ENCODE measurements at places on chromosomes 3 and 15. TPM values are rescaled to one million over a fixed set of nuclear protein-coding genes. Genes with fewer than 3 reads are reported as not detected.

- DNase-seq, result no peak
These were observed 968.4 kb downstream of the FHIT start for GRCh38 chr3:60282866-60283265.

Gene ARHGEF26
- total RNA-seq, result 0.18 TPM

GRCh38 chr3:171688002-171688401, 122.3 kb downstream of the PLD1 start:
- no peak for DNase-seq

GRCh38 chr3:115384381-115384780, 237.3 kb upstream of the ZBTB20 start:
- DNase-seq, result no peak

- DNase-seq, result no peak
These were observed 121.4 kb upstream of the PHLDB2 start for GRCh38 chr3:111737706-111738086.

DNA sequence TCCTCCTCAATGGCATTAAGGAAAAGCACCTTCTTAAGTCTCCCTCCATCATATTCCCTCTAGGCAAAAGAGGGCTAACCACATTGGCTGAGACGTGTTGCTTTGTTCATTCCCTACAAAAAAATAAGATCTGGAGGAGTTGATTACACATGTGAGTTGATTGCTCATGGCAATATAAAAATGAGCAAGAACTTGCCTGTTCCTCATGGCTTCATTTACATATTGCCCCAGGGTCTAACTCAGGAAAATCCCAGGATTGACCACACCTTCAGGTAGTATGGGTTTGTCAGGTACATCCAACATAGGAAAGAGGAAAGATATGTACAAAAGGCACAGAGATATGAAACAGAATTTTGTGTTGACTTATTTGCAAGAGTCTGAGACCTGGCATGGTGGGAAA, 35.5 kb downstream of the NFKBIZ start:
- no peak for DNase-seq

DNA sequence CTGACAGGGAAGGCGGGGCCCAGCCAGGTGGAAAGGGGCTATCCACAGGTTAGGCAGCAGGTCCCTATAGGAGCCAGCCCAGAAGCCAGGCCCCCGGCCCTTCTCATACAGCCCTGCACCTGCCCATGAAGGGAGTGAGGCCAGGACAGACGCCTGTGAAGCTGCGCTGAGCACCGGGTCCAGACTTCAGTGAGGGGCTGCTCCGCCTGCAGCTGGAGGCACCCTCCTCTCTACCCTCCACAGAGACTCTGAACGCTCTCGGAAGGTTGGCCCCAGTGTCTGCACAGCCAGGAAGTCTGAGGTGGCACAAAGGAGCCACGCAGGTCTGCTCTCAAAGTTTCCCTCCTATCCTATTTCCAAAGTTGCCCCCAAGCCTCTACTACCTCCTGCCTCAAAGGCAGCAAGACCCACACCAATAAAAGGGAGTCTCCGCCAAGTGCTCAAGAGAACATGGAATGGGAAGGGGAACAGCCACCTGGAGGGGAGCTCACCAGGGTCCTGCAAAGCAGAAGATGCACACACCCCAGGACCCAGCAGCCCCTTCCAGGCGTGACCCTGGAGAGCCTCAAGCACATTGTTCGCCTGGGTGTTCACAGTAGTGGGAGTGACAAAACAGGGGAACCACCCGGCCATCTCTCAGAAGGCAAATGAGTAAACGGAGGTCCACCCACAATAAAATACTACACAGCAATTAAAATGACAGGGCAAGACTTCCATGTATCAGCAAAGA, 19.5 kb downstream of the XXYLT1 start:
- DNase-seq, result no peak

DNA sequence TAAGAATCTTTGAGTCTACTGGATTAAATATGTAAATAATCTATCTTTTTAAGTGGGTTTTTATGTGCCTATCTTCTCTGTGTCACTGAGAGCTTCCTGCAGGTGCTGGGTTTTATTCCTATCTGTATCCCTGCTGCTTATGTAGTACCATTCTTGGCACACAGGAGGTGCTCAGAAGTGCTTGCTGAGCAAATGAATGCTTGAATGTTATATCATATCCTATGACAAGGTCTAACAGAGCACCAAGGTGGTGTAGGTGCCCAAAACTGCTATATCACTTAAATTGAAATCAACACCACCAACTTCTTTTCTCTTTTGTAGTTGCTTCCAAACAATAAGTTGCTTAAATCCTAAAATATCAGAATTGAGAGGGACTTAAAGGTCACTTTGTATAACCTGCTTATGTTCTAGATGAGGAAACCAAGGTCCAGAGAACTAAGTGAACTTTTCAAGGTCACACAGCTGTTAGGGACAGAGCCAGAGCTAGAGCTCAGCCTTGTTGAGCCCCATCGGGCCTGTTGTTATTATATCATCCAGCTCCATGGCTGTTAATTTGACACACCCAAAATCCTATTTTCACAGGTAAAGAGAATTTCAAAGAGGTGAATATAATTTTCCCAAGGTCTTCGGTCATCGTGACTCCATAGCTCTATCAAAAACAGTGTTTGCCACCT, 46.0 kb downstream of the CCNL1 start:
- no peak for DNase-seq

Gene TNFAIP8L3
- total RNA-seq, result 1.8 TPM

Gene MASP1
- total RNA-seq, result not detected

Gene ARNT2
- not detected for total RNA-seq

DNA sequence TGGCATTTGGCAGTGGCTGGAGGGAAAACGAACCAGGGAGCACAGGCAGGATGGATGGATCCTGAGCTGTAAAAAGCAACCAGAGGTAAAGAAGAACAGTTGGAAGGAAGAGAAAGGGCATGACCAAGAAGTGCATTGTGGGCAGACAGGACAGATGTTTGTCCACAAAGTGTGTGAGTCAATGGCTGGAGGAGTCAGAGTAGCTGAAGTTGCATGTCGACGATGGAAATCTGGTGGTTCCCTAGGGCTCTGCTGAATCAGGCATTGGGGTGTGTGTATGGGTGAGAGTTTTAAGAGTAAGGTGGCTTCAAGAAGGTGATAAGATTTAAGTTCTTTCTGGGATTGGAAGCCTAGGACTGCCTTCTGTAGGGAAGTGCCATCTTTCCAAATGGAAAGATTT, 214.0 kb upstream of the BHLHE40 start:
- DNase-seq, result no peak

Gene PAQR9
- not detected for total RNA-seq

- no peak for DNase-seq
These were observed 34.1 kb upstream of the LPP start for GRCh38 chr3:188119846-188120245.

GRCh38 chr15:31387479-31388118, 61.0 kb downstream of the KLF13 start:
- no peak for DNase-seq

GRCh38 chr3:153246806-153247205, 84.8 kb downstream of the RAP2B start:
- no peak for DNase-seq

DNA sequence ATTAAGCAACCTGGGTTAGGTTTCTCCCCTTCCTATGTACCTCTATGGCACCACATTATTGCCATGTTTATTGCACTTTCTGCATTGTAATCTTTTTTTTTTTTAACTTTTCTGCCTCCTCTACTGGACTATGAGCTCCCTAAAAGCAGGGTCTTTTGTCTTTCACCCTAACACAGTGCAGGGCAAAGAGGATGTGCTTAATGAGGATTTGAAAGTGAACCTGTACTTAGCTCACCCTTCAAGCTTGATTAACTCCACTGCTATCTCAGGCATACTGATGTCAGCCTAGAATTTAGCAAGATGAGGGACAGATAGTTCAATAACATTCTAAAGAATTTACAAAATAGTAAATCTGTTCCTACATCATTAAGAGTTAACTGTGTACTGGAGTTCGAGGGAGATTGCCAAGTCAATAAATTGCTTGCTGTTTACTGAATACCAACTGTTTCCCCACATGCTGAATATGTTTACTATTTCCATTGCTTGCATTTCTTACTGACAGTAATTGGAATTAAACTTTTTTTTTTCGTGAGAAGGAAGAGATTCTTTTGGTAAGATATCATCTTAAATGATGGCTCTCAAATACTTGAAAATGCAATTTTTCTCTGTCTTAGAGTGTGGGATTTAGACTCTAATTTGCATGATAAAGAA, 15.7 kb upstream of the PPARG start:
- no peak for DNase-seq

GRCh38 chr15:53716909-53717876, 42.3 kb downstream of the WDR72 start:
- no peak for DNase-seq

DNA sequence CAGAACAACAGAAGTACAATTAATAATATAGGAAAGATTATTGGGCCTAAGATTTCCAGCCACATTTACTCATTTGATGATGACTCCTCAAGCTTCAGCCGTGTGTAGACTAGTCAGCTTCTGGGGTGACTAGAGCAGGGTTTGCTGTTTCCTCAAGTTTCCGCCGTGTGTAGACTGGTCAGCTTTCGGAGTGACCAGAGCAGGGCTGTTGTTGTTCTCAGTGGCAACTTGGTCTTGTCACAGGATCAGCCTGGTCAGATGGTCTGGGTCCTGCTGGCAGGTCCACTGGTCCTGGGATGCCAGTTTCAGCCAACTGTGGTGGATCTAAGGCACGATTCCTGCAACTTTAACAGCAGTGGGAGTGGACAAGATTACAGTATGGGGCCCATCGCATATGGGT, 21.8 kb upstream of the NOX5 start:
- DNase-seq, result no peak

GRCh38 chr15:27826902-27827714, 272.0 kb downstream of the OCA2 start:
- no peak for DNase-seq

- no peak for DNase-seq
These were observed 13.9 kb downstream of the CDAN1 start for GRCh38 chr15:42723068-42723467.

GRCh38 chr3:86239946-86240345, 751.0 kb downstream of the VGLL3 start:
- no peak for DNase-seq

Gene SERPINI1
- 0.71 TPM for total RNA-seq

Gene NANOGP8
- total RNA-seq, result not detected

Gene CPN2
- not detected for total RNA-seq

DNA sequence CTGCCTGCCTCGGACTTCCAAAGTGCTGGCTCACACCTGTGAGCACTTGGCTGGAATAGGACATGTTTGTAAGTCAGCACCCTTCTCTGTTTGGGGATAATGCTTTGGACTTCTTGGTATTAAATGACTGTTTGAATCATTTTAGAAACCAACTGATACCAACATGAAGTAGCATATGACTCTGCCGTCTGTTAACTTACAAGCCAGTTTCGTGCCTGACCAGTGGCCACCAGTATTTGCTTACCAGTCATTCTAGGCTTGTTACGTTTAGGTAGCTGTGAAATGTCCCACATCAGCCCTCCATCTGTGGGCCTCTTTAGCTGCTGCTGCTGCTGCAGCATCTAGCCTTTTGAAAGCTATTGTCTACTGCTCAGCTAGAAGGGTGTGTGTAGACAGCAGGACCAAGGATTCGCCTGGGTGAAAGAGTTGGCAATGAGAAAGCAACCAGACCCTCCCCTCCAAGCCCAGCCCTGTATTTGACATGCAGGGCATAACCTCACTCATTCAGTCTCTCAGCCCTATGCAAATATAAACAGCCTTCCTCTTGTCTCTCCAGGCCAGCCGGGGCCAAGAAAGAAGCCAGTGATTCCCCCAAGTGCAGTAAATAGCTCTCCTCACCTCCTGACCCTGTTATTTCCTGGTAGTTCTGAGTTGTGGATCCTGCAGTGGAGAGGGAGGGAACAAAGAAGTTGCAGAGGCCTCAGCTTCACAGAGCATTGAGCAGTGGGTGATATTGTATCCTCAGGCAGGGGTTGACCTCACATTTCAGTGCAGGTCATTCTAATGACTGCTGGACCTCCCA, 51.0 kb downstream of the NKIRAS1 start:
- DNase-seq, result no peak

- no peak for DNase-seq
These were observed 17.0 kb downstream of the PRKAR2A start for GRCh38 chr3:48830715-48831114.

Data from activated T-helper 2 cell treated with anti-CD3 and anti-CD28 coated beads, Interferon-gamma antibody, Interleukin-2, Interleukin-4, amounts not matched to agents 10 μg/mL and 5 μg/mL and 100 μg/mL, durations not matched to agents 14 hours and 24 hours and 36 hours (primary cell).